ENCODE measurements at places on chromosomes 5 and 9.

- no peak for DNase-seq
Observed at GRCh38 chr9:109935406-109936087, 155.5 kb downstream of the PALM2AKAP2 start.

GRCh38 chr9:107046692-107047091 lies 183.7 kb downstream of the ZNF462 start:
- DNase-seq, result no peak

- DNase-seq, result no peak
Observed at GRCh38 chr5:62001640-62002039, 304.4 kb upstream of the KIF2A start.

DNA sequence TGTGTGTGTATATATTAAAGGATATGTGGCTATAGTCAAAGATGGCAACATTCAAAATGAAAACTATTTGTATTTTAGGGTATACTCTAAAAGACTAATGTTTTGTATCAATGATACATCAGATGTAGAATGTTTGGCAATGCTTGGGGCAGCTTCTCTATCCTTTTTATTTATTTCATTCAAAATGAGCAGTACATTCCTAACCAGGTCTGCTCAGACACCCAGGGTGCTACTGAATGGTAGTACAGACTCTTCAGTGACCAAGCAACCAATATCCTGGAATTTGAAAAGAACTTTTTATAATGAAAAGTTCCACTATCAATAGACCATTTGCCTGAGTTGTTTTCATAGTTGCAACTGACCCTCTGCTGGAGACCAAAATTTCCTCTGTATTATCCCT lies 23.9 kb downstream of the MEGF9 start:
- no peak for DNase-seq

DNA sequence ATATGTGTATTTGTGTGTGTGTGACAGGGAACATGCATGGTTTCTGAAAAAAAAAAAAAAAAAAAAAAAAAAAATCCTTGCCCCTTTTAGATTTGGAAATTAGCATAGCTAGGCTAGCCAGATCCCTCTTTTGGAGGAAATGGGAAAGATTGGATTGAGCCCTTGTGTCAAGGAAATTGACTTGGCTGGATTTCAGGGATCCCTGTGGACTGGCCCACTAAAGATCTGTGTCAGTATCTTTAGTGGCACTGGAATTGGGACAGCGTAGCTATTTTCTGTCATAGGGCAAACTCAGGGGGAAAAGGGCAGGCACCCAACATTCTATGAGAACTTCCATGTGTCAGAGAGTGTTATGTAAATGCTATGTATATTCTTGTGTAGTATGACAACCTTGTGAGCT lies 35.4 kb downstream of the SH3GL2 start:
- DNase-seq, result no peak

DNA sequence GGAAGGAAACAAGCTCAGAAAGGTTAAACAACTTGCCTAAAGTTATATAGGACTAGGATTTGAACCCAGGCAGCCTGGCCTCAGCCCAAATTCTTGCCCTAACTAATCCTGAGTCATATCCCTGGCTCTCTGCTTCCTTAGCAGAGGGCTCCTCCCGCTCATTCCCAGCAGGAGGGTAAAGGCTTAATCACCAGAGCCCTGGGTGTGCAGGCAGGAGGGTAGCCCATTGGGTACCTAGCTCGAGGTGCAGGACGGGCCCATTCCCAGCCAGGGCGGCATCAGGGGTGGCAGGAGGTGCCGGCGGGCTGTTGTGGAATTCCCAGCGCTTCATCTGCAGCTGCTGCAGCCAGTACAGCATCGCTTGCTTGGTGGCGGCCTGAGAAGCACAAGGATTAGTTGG lies 3.9 kb downstream of the TBC1D2 start:
- DNase-seq, result no peak

GRCh38 chr5:32195265-32195664 lies 21.1 kb upstream of the GOLPH3 start:
- DNase-seq, result no peak

- no peak for DNase-seq
Observed at GRCh38 chr9:89891591-89892304, 286.9 kb downstream of the GADD45G start.
